ENCODE measurements at places on chromosomes 11 and 22. TPM values are rescaled to one million over a fixed set of nuclear protein-coding genes. Genes with fewer than 3 reads are reported as not detected.

GRCh38 chr11:85266646-85267045 lies 360.5 kb downstream of the DLG2 start:
- DNase-seq = no peak

DNA sequence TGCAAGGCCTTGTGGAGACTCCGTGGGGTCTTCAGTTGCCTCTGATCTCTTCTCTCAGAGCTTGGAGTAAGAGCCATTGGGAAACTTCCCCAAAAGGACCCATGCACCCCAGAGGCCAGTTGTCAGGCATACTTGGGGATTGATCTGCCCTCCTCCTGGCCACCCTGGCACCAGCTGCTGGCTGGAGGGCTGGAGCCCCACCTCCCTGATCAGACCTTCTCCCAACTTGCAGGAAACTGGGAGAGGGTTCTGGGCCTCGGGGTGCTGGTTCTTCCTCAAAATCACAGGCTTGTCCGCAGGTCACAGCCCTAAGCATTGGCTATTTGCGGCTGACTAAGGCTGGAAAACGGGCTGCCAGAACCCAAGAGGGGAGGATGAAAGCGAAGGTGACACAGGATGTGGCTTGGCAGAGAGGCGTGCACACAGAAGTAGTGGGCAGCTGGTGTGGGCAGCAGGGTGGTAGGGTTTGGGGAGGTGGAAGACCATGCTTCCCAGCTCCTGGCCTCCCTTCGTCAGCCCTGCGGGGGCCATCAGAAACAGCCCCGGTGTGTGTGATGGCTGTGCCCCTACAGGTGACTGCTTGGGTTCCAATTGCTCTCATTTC lies 1.3 kb upstream of the DGKZ start:
- no peak for DNase-seq

GRCh38 chr11:70225681-70226177 lies 22.6 kb downstream of the FADD start:
- DNase-seq = no peak

DNA sequence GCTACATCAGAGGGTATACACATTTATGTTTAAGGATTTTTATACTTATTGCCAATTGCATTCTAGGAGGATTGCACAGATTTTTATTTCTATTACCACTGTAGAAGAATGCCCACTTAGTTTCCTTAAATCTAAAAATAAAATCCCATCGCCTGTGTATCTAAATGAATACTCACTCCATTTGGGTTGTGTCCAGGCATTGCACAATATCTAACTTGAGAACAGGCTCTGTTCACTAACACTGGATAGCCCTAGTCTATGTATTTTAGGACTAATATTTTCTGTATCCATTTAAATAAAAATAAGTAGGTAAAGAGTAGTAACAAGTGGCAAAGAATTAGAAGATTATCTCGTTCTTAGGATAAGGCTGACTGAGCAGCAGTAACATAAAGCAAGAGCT lies 4.1 kb downstream of the C11orf52 start:
- no peak for DNase-seq

Gene ZNF215
- polyA plus RNA-seq = 2.9 TPM

GRCh38 chr11:46984987-46985386 lies 48.4 kb downstream of the CSTPP1 start:
- no peak for DNase-seq

Gene RFPL1
- polyA plus RNA-seq = 1.6 TPM

Measured in renal pelvis (tissue), 12 donors.